ENCODE measurements at places on chromosomes 2 and 18. TPM values are rescaled to one million over a fixed set of nuclear protein-coding genes. Genes with fewer than 3 reads are reported as not detected.

GRCh38 chr2:138893746-138894145 is 113.6 kb upstream of the NXPH2 start:
- DNase-seq = no peak

DNA sequence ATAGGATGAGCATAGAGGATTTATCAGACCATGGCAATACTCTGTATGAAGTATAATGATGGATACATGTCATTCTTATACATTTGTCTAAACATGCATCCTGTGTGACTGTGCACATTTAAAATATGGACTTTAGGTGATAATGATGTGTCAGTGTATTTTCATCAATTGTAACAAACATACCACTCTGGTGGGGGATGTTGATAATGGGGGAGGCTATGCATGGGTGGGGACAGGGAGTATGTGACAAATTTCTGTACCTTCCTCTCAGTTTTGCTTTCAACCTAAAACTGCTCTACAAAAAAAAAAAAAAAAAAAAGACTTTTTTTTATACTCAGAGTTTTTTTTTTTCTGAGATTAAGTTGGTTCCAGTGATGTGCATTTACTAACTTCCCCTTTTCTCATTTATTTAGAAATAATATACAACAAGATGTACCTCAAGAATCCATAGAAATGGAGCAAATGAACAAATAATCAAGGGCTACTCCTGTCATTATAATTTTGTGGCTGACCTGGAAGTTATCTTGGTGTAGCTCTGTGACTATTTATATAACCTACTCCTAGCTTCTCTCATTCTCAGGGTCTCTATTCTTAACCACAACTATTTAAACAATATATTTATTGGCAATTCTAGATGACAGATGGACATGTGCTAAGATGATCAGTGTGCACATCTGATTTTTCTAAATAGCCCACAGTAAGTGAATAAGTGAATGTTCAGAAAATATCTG is 108.9 kb upstream of the ITGA4 start:
- DNase-seq = no peak

- peak; percentile 72 for DNase-seq
Observed at GRCh38 chr2:12119841-12120240, 373.4 kb downstream of the LPIN1 start.

DNA sequence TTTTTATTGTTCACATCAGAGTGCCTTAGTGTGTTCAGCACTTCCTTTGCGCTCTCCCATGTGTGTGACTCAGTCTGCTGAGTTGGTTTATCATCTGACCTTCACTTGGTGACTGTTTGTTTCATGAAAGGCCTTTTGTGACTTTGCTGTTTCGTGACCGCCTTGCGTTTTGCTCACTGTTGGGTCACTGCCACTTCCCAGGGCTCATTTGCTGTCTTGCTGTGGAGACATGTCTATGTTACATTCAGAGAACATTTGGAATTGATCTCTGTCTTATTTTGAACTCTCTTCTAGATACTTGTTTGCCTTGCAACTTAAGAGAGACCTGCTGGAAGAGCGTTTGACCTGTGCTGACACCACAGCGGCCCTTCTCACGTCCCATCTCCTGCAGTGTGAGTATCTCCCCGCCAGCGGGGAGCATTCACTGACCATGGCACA is 54.7 kb downstream of the FARP2 start:
- DNase-seq = peak; percentile 13

GRCh38 chr2:132692816-132693215 is 22.8 kb upstream of the LYPD1 start:
- no peak for DNase-seq

GRCh38 chr18:6929370-6930102 is 188.1 kb downstream of the LAMA1 start:
- no peak for DNase-seq

- DNase-seq = peak; percentile 28
Observed at GRCh38 chr18:79950515-79951341, 725 bp downstream of the SLC66A2 start.

DNA sequence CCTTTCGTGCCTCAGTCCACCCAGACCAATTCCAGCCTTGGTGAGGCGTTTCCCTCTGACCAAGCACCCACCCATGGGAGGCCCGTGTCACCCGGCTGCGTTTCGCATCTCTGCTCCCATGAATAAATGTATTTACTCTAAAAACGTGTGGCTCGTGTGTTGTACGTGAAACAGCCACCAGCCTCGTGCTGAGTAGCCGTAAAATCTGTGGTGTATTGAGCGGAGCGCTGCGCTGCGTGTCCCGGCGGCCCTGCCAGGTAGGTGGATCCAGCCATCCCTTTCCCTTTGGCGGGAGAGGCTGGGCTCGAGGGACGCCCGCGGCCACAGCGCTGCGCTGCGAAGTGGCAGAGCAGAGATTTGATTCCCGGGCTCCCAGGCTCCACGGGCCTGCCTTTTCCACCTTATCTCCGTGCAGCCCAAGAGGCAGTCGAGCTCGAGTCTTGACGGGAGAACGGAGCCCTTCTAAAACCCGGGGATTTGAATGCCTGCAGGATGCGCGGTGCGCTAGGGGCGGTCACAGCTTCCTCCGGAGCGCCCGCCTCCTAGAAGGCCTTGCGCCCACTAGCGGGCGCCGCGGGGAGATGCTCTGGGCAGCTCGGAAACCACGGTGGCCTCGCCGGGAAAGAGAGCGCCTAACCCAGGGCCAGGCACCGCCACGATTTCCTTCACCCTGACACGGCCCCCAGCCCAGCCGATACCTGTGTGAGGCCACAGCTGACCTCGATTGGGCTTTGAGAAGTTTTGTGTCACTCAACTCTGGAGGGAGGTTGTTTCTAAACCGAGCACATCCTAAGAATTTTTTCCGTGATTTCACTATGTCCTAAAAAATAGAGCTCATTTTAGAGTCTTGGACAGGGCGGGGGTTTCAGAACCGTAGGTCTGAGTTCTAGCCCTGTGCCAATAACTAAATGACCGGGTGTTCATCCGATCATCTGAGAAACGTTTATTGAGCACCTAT is 3.9 kb upstream of the PSMD1 start:
- peak; percentile 76 for DNase-seq

- DNase-seq = no peak
Observed at GRCh38 chr2:159396799-159397198, 110.3 kb upstream of the WDSUB1 start.

GRCh38 chr2:148643421-148643820 is 1.1 kb upstream of the EPC2 start:
- peak; percentile 15 for DNase-seq

DNA sequence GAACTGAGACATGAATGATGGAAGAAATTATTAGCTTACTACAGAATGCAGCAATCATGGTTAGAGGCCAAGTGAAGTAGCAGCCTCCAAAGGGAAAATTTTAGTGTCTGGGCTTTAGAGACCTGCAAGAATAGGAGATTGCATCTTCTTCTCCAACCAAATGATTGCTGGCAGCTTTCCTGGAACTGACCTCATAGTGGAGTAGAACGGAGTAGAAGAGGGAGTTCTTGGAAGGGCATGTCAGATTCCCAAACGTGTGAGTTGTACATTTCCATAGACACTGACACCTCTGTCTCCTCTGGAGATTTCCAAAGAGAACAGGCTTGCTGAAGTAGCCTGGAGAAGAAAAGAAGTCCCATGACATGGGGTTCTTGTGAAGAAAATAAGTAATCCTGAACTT is 169.8 kb upstream of the ERBB4 start:
- no peak for DNase-seq

- DNase-seq = peak; percentile 45
Observed at GRCh38 chr2:150012986-150013385, 425.4 kb upstream of the MMADHC start.

GRCh38 chr2:113840518-113840917 is 49.4 kb upstream of the ACTR3 start:
- no peak for DNase-seq

- DNase-seq = no peak
Observed at GRCh38 chr2:220320326-220320725, 692.9 kb downstream of the SLC4A3 start.

- peak; percentile 44 for DNase-seq
Observed at GRCh38 chr18:9746958-9747357, 38.9 kb downstream of the RAB31 start.

GRCh38 chr18:54086046-54086802 is 138.2 kb downstream of the MBD2 start:
- no peak for DNase-seq

- no peak for DNase-seq
Observed at GRCh38 chr2:70440621-70441020, 113.0 kb downstream of the TGFA start.

- no peak for DNase-seq
Observed at GRCh38 chr2:71926089-71926447, 221.6 kb downstream of the CYP26B1 start.

GRCh38 chr2:65392609-65393008 is 39.8 kb downstream of the SPRED2 start:
- DNase-seq = no peak

GRCh38 chr2:50646226-50646625 is 385.7 kb downstream of the NRXN1 start:
- no peak for DNase-seq

GRCh38 chr2:39144416-39144815 is 23.6 kb upstream of the SOS1 start:
- DNase-seq = no peak

DNA sequence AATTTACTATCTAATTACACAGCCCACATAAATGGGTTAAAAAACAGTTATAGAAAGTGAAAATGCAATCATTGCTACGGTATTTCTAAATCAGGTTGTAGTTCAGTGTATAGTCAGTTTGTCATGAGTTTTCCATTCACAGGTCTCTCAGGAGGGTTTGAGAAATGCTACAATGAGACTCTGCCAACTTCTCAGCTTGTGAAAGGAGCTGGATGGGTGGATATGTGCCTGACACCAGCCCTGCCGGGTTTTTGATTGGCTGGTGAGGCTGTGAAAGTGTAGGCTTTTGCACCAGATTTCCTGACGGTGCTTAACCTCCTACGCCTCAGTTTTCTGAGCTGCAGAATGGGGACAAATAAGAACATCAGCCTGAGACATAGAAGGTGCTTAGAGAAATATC is 102.6 kb upstream of the SMIM21 start:
- DNase-seq = no peak

DNA sequence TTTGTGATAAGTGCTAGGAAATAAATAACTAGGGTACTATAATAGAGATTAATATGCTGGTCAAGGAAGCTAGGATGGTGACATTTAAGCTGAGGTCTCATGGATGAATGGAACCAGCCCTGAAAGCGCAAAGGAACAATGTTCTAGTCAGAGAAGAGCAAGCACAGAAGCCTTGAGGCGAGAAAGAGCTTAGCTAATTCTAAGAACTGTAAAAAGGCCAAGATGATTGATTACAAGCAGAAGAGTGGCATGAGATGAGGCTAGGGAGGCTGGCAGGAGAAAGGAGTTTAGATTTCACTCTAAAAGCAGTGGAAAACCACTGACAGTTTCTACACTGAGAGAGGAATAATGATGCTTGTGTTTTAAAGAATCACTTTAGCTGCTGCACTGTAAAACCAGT is 3.4 kb upstream of the YIPF4 start:
- DNase-seq = no peak

DNA sequence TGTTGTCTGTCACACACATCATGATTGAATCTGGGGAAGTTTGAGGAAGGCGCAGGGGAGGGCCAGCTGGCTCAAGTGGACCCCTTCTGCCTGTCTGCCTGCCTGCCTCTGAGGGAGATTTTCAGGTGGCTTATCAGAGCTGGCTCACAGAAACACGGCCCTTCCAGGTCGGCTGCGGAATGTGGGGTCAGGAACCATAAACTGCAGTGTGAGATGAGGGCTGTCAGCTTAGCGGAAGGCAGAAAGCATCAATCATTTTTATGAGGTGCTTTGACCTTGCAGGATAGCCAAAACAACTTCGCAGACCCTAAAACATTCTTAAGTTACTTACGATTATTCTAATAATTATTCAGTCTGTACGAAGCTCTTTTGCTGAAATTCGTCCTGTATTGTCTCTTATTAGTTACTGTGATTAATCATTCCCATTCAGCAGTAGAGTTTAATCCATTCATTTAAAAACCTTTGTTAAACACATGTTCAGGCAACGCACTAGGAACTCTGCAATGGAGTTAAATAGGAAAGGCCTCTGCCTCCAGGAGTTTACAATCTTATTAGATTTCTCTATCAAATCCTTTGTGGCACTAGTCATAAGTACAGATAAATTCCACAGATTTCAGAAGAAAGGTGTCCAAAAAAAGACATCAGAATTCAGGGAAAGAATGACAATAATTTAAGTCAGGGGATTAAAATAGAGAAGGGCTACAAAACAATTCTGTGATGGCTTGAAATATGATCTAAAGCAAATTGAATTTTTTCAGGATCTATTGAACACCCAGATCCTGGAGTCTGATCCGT is 371.6 kb downstream of the HRH4 start:
- no peak for DNase-seq

DNA sequence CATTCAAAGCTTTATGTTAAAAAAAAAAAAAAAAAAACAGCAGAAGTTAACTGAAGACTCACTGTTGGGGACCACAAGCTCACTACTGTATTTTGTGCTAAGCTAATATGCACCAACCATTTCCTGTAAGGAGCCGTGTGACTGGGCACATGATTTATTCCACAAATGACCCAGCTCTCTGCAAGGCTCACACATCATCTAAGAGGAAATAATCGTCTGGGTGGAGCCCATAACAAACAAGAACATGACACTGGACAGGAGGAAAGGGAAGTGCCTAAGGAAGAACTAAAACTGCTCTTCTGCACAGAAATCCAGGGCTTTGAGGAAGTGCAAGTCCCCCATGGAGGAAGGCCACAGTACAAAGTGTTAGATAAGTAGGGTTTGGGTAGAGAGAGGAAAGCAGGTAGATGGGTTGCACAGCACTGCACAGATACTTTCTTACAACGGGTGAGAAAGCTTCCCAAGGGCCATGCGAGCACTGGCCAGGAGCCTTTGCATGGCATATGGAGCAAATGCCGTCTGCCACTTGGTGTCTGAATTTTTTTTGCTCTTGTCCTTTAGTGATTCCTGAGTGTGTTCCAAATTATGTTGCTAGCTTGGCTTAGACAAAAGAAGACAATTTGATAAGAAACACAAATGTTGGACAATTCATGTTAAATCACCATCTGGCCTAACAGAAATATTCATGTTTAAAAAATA is 24.4 kb downstream of the NFE2L2 start:
- peak; percentile 80 for DNase-seq

GRCh38 chr2:48592067-48592466 is 25.6 kb upstream of the GTF2A1L start:
- no peak for DNase-seq

- no peak for DNase-seq
Observed at GRCh38 chr18:77131652-77132368, 773 bp downstream of the MBP start.

DNA sequence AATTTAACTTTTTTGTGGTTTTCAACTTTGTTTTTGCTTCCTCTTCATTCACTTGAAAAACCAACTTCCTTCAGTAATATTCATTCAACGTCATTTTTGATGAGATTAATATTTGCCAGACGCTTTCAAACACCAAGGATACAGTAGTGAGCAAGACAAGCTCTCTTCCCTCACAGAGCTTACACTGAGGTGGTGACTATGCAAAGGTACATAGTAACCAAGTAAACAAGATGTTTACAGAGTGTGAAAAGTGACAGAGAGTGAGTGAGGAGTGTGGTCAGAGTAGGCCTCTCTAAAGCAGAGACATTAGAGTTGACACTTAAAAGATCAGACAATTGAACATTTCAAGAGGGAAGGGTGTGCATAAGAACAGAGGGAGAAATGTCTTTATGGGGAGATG is 155.5 kb downstream of the TMEM247 start:
- no peak for DNase-seq

RGPD3 gene
- total RNA-seq = 0.11 TPM

TCF7L1 gene
- total RNA-seq = 0.46 TPM

SCN2A gene
- total RNA-seq = 1.3 TPM

FAM110C gene
- total RNA-seq = not detected

TGFA gene
- total RNA-seq = not detected

DSC1 gene
- total RNA-seq = not detected

NAT8 gene
- total RNA-seq = not detected

UGT1A5 gene
- total RNA-seq = not detected

DSC2 gene
- not detected for total RNA-seq

RGPD4 gene
- total RNA-seq = not detected
